ENCODE measurements at places on chromosomes 7 and 10. TPM values are rescaled to one million over a fixed set of nuclear protein-coding genes. Genes with fewer than 3 reads are reported as not detected.

SAMD8 gene
- total RNA-seq: 26.1 TPM

SPDYE11 gene
- not detected for total RNA-seq

ELAPOR2 gene
- total RNA-seq: 5.7 TPM

GIMAP4 gene
- total RNA-seq: not detected

GIMAP5 gene
- total RNA-seq: not detected

CTBP2 gene
- 51.1 TPM for total RNA-seq

DNAH11 gene
- total RNA-seq: under 0.01 TPM

C10orf95 gene
- not detected for total RNA-seq

ABCC2 gene
- total RNA-seq: 0.58 TPM

RBM17 gene
- 29.8 TPM for total RNA-seq

AKR1C4 gene
- not detected for total RNA-seq

PLEKHS1 gene
- total RNA-seq: not detected

KNDC1 gene
- not detected for total RNA-seq

AKAP9 gene
- total RNA-seq: 39.3 TPM

IQUB gene
- 0.26 TPM for total RNA-seq

SEMA4G gene
- 0.64 TPM for total RNA-seq

IFIT2 gene
- 9.0 TPM for total RNA-seq

SVOPL gene
- total RNA-seq: not detected

HMX2 gene
- not detected for total RNA-seq

FAM25C gene
- not detected for total RNA-seq

ASIC3 gene
- total RNA-seq: 2.2 TPM

STEAP1 gene
- 33.7 TPM for total RNA-seq

CDC14C gene
- 0.32 TPM for total RNA-seq

INA gene
- not detected for total RNA-seq

DUS4L gene
- 17.8 TPM for total RNA-seq

TMEM196 gene
- total RNA-seq: not detected

UNC5B gene
- total RNA-seq: 0.13 TPM

PDCD4 gene
- 40.0 TPM for total RNA-seq

KLLN gene
- 0.77 TPM for total RNA-seq

PAPOLB gene
- 0.13 TPM for total RNA-seq

LRIT1 gene
- not detected for total RNA-seq

RBM33 gene
- 30.8 TPM for total RNA-seq

STK31 gene
- total RNA-seq: not detected

OPN4 gene
- total RNA-seq: not detected

ZP3 gene
- not detected for total RNA-seq

STOX1 gene
- total RNA-seq: 0.58 TPM

TLX1 gene
- total RNA-seq: not detected

CLRN3 gene
- total RNA-seq: not detected

HECW1 gene
- total RNA-seq: not detected

C10orf62 gene
- total RNA-seq: 0.11 TPM

NKX1-2 gene
- not detected for total RNA-seq

MDH2 gene
- total RNA-seq: 103 TPM

SLC35B4 gene
- total RNA-seq: 25.8 TPM

RELN gene
- total RNA-seq: 0.63 TPM

ECHDC3 gene
- 3.2 TPM for total RNA-seq

ENTPD1 gene
- total RNA-seq: not detected

UBE3C gene
- total RNA-seq: 127 TPM

POLR3A gene
- total RNA-seq: 15.3 TPM

PSD gene
- 0.46 TPM for total RNA-seq

Data from LHCN-M2 (cell line).